NCI-H1092 treated with DMSO at 0.1 percent for 48 hours (cell line): ENCODE measurements at places on chromosomes 7 and 10.

DNA sequence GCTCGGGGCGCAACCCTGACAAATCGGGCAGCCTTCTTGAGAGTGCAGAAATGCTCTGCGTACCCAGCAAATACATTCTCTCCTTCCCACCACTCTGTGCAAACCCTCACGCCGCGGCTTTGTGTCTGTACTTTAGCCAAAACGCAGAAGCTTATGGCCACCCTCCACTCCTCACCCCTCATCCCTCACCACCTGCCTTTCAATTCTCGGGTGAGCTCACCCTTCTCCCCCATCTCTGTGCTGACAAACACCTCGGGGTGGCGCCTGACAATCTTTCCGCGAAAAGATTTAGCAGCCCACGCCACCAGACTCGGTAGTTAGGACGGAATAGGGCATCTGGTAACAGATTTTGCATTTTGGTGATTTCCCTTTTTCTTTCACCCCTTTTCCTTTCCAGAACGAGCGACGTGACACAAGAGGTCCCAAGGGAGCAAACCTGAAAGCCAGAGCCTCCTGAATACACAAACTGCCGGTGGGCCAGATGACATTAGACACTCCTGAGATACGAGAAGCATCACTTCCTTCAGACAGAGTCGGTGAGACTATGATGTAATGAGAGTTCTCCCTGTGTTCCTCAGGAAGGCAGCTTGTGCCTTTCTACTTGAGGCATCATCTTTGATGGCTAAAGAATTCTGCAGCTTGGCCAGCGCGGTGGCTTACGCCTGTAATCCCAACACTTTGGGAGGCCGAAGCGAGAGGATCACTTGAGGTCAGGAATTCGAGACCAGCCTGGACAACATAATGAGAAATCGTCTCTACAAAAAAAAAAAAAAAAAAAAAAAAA, 671 bp upstream of the ATAD1 start:
- peak; percentile 61 for DNase-seq

GRCh38 chr7:11706666-11707605, 125.1 kb downstream of the THSD7A start:
- peak; percentile 85 for DNase-seq

DNA sequence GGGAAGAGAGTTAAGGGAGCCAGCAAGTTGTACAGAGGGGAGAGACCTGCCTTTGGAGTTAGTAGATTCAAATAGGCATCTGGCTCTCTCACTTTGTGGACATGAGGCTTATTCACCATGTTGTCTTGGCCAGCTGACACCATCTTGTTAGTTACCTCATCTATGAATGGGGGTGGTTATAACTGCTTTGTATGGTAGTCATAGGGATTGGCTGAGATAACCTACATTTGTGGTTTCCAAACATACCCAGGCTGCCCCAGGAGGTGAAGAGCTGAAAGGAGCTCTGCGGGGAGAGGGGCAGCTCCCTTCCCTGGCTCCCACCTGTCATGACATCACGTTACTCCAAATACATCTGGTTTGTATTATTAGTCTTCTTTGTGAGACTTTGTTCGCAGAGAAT, 393.3 kb upstream of the AUTS2 start:
- DNase-seq, result no peak

GRCh38 chr10:48750019-48750418, 65.3 kb downstream of the WDFY4 start:
- no peak for DNase-seq

DNA sequence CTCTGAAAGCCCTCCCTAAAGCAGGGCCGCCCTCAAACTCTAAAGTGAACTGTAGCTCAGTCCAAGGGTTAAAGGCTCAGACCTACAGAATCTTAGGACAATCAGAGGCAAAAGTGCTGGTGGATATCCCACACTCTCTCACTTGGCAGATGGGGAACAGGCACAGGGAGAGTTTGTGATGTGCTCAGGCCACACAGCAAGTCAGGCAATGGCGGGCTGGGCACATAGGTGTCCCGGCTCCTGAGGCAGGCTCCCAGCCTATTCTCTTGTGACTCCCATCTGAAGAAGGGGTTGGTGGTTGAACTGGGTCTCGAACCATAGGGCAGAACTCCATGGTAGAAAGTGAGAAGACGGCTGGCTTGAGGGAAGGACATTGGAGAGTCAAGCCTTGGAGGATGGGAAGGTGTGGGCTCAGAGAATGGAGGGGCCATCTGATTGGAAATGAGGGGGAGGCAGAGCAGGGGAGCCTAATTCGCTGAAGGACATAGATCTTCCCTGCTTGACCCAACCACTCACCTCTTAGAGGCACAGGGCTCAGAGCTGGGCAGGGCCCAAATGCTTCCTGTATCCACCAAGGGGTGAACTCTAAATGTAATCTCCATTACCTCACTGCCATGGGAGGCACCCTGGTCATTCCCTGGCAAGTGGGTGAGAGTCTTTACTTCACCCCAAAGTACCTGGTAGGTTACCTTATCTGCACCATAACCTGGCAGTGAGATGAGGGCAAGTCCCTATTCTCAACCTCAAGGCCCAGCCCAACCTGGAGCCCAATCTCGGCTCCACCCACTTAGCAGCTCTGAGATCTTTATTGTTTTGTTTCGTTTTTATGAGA, 4.9 kb upstream of the ZMIZ1 start:
- DNase-seq, result no peak

DNA sequence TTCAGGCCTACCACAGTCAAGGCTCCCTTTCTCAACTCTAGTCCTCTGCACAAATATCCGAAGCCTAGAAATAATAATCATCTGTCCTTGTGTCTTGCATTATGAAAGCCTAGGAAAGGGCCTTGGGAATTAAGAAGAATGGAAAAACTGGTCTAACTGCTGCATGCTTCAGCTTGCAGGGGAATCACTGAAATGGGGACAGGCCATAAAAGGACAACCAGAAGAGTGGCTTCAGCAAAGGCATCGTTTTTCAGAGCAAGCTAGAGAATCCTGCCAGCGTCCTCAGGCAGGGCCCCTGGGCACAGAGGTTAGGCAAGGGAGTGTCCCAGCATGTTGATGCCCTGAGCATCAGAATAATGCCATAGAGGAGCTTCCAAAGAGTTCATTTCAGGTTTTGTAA, 13.2 kb downstream of the ERVW-1 start:
- no peak for DNase-seq

DNA sequence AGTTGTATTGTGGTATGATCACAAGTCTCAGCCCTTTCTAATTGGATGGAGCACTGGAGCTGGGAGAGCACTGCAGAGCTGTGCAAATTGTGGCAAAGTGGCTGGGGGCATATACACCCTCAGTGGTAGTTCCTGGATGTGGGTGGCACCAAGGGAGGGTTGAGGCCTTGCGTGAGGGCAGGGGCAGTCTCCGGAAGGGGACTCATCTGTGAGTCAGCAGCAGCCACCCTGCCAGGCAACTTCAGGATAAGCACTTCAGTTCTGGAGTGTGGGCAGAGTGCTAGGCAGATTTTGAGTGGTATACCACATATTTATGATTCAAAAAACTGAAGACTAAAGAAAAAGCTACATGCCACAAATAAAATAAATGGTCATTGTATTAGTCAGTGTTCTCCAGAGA, 210.5 kb downstream of the ETV1 start:
- DNase-seq, result no peak

DNA sequence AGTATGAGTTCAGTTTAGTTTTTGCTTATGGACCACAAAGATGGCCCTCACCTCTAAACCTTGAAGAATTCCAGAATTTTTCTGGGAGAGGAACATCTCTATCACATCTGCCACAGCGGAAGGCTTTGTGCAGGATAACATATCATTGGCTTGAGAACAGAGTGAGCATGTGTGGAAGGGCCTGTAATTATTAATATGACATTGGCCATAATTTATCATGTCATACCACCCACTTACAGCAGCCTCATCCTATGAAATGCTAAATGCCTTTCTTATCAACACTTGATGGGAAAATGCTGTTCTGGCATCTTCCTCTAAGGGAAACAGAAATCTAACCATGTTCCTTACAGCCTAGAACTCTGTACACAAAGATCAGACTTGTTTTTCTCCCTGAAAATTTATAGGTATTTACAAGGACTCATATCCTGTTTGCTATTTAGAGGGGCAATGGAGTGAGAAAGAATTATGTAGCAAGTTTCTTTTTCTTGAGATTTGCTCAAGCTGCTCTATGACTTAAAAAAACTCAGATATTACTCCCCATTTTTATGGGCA, 817.3 kb downstream of the LRMDA start:
- no peak for DNase-seq

DNA sequence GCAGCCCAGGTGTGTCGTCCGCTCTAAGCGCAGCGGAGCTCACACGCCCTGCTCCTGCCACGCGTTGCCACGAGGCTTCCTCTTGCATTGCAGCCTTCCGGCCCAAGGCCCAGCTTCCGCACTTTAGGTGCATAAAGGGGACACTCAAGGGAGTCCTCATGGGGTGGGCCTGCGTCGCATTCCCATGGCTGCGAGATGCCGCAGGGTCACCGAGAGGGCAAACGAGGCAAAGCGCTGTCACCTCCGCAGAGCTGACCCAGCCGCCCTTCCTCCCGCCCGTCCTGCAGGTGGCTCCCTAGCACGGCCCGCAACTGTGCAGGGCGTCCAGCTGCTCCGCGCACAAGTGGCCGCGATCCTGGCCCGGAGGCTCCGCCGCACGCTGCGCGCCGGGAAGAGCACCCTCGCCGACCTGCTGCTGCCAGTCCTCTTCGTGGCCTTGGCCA, 283.5 kb downstream of the ABCA13 start:
- DNase-seq, result no peak

DNA sequence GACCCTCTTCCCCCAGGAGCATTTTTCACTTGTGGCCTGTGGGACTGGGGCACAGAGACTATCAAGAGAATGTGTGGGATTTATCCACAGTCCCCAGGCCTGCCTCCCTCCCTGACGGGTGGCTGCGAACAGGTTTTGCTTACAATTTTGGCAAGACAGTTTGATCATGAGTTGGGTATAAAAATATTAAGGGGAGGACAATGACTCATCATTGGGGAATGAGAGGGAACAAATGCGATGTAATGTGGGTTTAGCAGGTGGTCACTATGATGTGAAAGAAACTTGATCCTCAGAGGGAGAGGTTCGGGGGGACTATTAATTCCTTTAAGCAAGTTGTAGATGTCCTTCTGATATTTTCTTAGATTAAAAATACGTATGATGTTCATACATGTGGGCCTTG, 52.2 kb downstream of the EMX2 start:
- no peak for DNase-seq

- DNase-seq, result no peak
Observed at GRCh38 chr7:138822867-138823535, 25.0 kb upstream of the ATP6V0A4 start.

- DNase-seq, result no peak
Observed at GRCh38 chr10:132897516-132898381, 44.6 kb downstream of the CFAP46 start.

GRCh38 chr7:45158471-45158870, 880 bp downstream of the RAMP3 start:
- no peak for DNase-seq
